ENCODE measurements at places on chromosomes 3 and 15. TPM values are rescaled to one million over a fixed set of nuclear protein-coding genes. Genes with fewer than 3 reads are reported as not detected.

The UCN2 gene
- total RNA-seq: not detected

The SLC4A7 gene
- total RNA-seq: 268 TPM

The ATP10A gene
- total RNA-seq: 2.5 TPM

The FGD5 gene
- 3.4 TPM for total RNA-seq

The CCDC191 gene
- total RNA-seq: 9.1 TPM

The IL17RB gene
- total RNA-seq: 2.2 TPM

The NMD3 gene
- 75.7 TPM for total RNA-seq

The GRAMD2A gene
- total RNA-seq: 0.94 TPM

The FOXL2NB gene
- 0.94 TPM for total RNA-seq

All from parietal lobe (tissue), 2 donors.